Temporal lobe (tissue), 4 donors: ENCODE measurements at places on chromosomes 1 and 21. TPM values are rescaled to one million over a fixed set of nuclear protein-coding genes. Genes with fewer than 3 reads are reported as not detected.

CLDN17 gene
- not detected for total RNA-seq

RIPK4 gene
- total RNA-seq: not detected

GPR89B gene
- total RNA-seq: 22.6 TPM

FCER1A gene
- under 0.01 TPM for total RNA-seq

TLR5 gene
- 0.49 TPM for total RNA-seq

SLC1A7 gene
- total RNA-seq: not detected

TMEM269 gene
- total RNA-seq: 0.25 TPM

PLA2G2A gene
- not detected for total RNA-seq

SPRR2A gene
- total RNA-seq: not detected

HSD3B2 gene
- total RNA-seq: not detected

C1QTNF12 gene
- total RNA-seq: 0.25 TPM

SELL gene
- 0.49 TPM for total RNA-seq

AMY1A gene
- total RNA-seq: not detected

DNM3 gene
- total RNA-seq: 94.2 TPM

CTTNBP2NL gene
- total RNA-seq: 25.8 TPM

RAB3B gene
- 12.5 TPM for total RNA-seq

DCAF8 gene
- 47.9 TPM for total RNA-seq

APCS gene
- total RNA-seq: not detected

ARMH1 gene
- 3.2 TPM for total RNA-seq

USP33 gene
- 150 TPM for total RNA-seq

SPAG17 gene
- 2.5 TPM for total RNA-seq

GPR37L1 gene
- total RNA-seq: 1.2 TPM

SKI gene
- total RNA-seq: 26.1 TPM

MAEL gene
- 0.74 TPM for total RNA-seq

ARHGAP30 gene
- 0.49 TPM for total RNA-seq

DYNLT4 gene
- not detected for total RNA-seq

S100A12 gene
- total RNA-seq: 1.7 TPM

FNDC5 gene
- total RNA-seq: 15.0 TPM

PWP2 gene
- 9.6 TPM for total RNA-seq

SIM2 gene
- total RNA-seq: not detected

TBX19 gene
- 0.25 TPM for total RNA-seq

HPDL gene
- total RNA-seq: 1.7 TPM

KLHDC7A gene
- total RNA-seq: not detected

PARS2 gene
- 2.5 TPM for total RNA-seq
